Colonic mucosa (tissue), 4 donors: ENCODE measurements at places on chromosomes 4 and X. TPM values are rescaled to one million over a fixed set of nuclear protein-coding genes. Genes with fewer than 3 reads are reported as not detected.

- no peak for DNase-seq
Observed at GRCh38 chrX:110397904-110398303, 39.3 kb downstream of the RTL9 start.

DNA sequence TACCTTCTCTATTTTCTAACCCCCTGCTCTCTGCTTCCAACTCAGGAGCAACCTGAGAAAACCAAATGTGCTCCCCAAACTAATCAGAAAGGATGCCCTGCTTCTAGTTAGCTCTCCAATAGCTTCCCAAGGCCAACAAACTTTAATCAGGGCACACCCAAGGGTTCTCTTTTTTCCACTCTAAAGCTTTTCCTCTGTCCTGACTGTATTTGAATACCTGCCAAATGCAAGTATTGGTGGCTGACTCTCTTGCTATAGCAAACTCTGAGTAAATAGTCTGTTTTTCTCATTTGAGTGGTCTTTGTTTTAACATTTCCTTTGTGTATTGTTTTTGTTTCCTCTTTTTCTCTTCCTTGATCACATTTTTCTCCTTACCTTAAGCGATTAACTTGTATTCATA is 52.5 kb downstream of the GBA3 start:
- DNase-seq, result no peak

GRCh38 chrX:46407753-46408130 is 137.5 kb downstream of the ZNF674 start:
- DNase-seq, result no peak

GRCh38 chr4:6338175-6338950 is 68.7 kb downstream of the WFS1 start:
- no peak for DNase-seq

- DNase-seq, result no peak
Observed at GRCh38 chr4:2291705-2292645, 30.1 kb upstream of the MXD4 start.

DNA sequence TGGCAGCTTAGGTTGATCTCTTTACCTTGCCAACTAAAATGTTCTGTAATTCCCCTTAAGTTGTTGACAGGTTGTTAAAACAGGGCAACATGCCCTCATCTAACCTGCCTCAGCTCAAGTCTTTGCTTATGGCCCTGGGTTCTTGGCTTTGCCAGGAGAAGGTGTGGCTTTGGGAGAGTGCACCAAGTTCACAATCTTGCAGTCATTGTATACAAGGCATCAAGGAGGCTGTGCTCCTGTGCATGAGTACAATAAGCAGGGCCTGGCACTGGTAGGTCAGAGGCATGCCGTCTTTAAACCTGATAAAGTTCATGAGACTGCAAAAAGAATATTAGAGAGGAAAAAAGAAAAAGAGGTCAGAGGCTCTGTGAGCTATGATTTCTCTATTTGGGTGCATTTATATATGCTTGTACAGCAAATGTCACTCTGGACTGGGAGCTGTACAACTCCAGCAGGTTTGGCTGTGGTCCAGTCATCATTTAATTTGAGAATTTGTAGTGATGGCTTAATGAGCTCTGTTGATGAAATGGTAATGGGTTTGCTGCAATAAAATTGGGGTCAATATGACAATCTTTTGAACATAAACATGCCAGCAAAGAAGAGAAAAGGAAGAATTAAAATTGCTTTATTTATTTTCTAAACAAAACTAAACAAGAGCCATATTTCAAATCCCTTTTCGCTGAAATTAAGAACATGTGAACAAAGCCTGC is 30.3 kb downstream of the AREG start:
- DNase-seq, result peak; percentile 70

DNA sequence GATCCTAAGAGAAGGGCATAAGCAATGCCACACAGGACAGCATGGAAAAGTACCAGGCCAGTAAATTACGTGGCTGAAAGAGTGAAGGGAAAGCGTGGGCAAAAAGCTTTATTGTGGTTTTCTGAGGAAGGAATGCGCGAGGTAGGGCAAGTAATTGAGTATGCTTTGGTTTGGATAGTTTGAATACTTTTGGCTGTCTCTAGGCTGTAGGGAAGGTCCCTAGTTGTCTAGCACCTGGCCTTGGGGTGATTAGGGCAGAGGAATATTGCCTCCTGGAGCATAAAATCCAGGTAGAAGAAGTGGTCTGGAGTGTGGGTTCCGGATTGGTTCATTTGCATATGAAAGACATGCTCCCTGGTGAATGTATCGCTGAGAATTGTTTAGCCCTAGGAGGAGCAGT is 46.4 kb upstream of the NALF2 start:
- DNase-seq, result no peak

DNA sequence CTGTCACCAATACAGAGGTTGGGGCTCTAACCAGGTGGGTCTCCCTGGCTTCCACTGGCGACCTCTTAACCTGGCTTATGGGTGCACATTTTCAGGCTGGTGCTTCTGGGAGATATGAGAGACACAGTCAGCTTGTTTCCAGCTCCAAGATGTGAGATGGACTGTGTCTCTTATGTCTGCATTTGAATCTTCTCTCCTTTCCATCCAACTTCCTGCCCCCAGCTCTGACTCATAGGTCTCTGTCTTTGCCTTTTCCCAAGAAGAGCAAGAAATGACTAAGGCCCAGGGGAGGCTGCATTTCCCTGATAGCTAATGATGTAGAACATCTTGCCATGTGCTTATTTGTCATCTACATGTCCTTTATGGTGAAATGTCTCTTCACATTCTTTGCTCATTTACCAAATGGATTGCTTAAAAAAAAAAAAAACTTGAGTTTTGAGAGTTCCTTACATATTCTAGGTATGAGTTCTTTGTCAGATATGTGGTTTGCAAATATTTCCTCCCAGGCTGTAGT is 3.2 kb upstream of the UXT start:
- DNase-seq, result no peak

- peak; percentile 64 for DNase-seq
Observed at GRCh38 chrX:16807976-16808542, 21.8 kb downstream of the TXLNG start.

GRCh38 chr4:153275380-153276276 is 68.9 kb upstream of the MND1 start:
- DNase-seq, result no peak

DNA sequence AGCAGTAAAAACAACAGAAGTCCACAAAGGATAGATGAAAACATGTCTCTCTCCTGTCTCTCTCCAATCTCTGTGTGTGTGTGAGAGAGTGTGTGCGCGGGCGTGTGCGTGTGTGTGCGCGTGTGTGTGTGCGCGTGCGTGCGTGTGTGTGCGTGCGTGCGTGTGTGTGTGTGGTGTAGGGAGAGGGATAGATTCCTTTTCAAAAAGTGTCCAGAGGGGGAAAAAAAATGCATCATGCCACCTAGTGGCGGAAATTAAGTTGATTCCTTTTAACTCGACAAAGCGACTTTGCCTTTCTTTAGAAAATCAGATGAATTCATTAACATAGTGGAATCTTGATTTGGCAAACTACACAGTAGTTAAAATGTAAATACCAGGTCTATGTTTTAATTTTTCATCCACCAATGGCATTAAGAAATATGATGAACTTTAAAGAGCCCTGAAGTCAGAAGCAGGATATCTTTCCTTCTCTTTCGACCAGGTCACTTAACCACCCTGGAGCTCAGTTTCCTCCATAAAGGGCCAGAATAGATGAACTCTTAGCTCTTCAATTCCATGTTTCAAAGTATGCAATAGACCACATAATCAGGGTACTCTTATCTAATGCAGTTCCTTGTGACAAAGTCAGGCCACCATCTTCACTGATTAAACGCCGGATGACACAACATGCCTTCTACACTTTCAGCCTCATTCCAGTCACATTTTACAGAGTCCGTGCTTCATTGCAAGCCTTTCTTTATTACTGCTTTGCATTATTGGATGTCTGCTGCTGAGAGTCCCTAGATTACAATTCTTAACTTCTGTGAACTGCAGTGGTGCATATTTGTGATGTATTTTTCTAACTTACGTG is 162.8 kb downstream of the FBXO8 start:
- DNase-seq, result peak; percentile 42

H2BW2 gene
- total RNA-seq, result not detected

FAM133A gene
- total RNA-seq, result 0.08 TPM

MAGED1 gene
- total RNA-seq, result 68.2 TPM

EREG gene
- total RNA-seq, result 2.4 TPM

PFKFB1 gene
- total RNA-seq, result 0.32 TPM

GDPD2 gene
- total RNA-seq, result 5.0 TPM
